ENCODE measurements at places on chromosomes 12 and 14.
A peak's percentile ranks its signal among the peaks of the same experiment; 100 is the strongest.

GRCh38 chr12:32587581-32588495 lies 91.3 kb upstream of the DNM1L start:
- DNase-seq, result no peak

- peak; percentile 93 for DNase-seq
Measured at GRCh38 chr12:55715833-55716581, at the start of gene BLOC1S1. Gene BLOC1S1 (plus strand): TSS chr12:55716046. CDS start chr12:55716052, 6 bp downstream.

GRCh38 chr12:41140117-41140516 lies 48.0 kb upstream of the PDZRN4 start:
- DNase-seq, result no peak

GRCh38 chr12:25745281-25745680 lies 192.2 kb upstream of the LMNTD1 start:
- no peak for DNase-seq

DNA sequence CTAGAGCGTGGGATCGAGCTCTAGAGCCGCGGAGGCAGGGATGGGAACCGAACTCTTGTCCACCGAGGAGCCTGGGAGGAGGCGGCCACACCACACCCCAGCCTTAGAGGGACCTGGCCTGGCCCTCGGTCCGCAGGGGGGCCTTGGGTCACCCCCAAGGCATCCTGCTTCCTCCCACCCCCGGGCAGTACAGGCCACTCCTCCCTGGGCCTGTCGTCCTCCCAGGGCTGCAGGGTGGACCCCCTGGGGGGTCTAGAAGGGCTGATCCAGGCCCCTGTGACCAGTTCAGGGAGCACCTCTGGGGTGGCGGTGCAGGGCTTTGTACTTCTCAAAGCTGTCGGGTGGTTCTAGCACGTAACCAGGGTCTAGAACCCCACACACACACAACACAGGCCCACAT lies 79.1 kb upstream of the FBRSL1 start:
- DNase-seq, result no peak

DNA sequence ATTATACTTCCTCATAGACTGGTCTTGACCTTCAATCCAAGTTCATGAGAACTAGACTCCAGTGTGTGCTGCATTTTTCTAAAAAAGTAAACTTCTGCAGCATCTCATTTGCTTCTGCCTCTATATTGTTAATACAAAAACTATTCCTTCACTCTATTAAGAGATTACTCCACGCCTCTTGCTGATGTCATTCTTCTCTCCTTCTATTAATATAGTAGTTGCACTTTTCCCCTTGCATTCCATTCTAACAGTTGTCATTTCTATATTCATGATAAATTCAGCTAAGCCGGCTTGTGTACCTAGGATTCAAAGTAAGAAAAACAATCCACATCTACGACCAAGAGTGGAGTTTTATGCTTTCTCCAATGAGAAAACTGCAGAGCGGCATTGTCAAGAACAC lies 480.4 kb upstream of the NOVA1 start:
- no peak for DNase-seq

GRCh38 chr12:44217146-44217883 lies 381.4 kb downstream of the TMEM117 start:
- DNase-seq, result no peak

DNA sequence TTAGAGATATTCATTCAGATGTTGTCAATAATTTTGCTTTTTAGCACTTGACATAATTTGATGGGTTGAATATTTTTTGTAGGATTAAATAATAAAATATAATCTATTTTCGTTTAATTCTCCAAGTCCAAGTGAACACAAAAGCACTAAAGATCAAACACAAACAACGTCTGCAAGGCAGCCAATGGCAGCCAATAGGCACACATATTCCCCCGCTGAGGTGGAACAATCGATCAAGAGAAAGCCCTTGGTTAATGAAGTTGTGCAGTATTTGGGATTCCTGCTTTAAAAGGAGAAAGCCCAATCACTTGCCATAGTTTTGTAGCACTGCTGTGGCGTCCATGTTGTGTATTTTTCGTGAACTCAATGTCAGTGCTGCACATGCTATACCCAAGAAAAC lies 1.5 kb downstream of the DHRS7 start:
- DNase-seq, result no peak

DNA sequence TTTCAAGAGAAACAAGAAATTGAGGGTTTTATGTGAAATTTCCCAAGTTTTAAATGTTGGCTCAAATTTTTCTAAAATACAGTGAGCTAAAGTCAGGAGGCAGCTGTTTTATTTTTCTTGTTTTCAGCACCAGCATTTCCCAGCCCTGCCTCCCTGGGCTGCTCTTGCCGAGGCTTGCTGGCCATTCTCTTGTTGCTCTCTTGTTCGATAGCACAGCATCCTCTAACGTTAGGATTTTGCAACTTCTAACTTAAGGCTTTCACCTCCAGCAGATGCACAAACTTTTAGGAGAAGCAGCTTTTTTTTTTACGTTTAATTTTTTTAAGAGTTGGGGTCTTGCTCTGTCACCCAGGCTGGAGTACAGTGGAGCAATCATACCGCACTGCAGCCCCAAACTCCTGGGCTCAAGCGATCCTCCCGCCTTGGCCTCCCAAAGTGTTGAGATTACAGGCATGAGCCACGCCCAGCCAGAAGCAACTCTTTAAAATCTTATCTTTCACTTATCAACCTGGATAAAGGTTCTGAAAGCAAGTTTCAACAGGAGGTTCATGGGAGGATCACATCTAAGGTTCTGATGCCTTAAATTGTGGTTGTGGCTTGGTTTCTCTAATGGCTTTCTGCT lies 40.2 kb downstream of the B4GALNT3 start:
- DNase-seq, result no peak

- peak; percentile 48 for DNase-seq
Measured at GRCh38 chr12:95943330-95943842, at the start of gene AMDHD1. Gene AMDHD1 (plus strand): TSS chr12:95943331. CDS start chr12:95943399, 68 bp downstream.

DNA sequence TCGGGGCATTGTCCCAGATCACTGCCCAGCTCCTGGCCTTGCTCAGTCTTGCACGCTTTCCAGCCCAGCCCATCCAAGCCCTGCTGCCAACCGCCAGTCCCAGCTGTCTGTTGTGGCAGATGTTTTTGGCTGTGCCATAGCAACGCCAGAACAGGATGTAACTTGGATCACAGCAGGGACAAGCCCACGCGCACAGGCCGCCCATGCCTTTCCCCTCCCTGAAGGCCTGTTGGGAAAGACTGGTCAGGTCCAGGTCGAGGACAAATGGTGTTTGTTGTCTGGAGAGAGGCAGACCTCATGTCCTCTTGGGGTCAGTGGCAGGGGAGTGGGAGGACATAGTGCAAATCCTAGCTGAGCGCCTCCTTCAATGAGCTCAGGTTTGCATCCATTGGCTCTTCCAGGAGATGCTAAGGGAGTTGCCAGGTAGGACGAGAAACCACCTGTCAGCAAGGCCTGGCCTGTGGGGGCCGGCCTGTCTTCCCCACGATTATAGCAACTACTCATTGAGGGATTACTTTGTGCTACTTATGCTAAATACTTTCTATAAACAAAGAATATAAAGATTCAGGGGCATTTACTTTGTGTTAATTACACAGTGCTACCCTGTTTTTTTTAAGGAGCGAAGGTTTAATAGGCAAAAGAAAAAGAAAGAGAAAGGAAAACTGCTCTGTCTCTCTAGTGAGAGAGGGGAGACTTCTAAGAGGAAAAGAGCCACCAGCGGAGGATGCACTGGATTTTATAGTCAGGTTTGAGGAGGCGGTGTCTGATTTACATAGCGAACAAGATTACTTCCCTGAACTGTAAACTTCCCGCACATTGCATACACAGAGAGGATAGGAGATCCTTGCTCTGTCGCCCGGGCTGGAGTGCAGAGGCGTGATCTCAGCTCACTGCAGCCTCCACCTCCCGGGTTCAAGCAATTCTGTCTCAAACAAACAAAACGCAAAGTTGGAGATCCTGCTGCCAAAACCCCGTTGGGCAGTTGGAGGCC lies 42.8 kb upstream of the CORO1C start:
- DNase-seq, result no peak

GRCh38 chr12:46556819-46557524 lies 184.4 kb upstream of the SLC38A2 start:
- DNase-seq, result no peak

DNA sequence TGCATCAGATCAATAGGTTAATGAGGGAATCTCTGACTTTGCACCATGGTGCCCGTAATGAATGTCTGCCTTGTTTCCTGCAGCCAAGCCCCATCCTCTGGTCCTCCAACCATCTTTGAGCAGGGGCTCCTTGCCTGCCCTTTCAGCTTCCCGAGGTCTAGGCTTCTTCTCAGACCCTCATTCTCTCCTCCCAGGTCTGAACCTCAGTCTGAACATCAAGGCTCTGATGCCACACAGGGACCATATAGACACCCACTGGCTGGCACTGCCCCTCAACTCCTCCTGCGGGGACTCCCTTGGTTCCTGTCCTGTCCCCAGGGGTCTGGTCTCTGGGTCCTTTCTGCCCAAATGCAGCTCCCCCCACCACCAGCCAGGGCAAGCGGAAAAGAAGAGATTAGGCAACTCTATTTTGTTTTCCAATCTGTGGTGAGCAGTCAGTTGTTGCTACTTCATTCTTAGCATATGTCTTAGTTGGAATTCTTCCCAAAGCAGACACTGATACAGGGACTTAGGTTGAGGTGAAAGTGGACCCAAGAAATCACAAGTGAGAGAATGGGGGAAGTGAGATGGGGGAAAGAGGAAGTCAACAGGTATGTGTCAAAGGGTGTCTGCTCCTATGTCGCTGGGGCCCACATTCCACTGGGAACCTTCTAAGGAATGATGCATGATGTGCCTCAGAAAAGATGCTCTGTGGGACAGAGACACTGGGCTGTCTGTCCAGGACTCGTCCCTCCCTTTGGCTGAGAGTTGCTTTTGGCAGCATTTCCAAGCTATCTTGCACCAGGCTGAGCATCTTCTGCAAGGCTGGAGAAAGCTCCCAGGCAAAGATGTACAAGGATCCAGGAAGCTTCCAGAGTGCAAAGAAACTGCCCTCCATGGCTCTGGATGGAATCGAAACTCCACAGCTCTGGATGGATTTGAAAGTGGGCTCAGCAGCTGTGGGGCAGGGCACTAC lies 1096.5 kb upstream of the TMEM132C start:
- DNase-seq, result no peak

DNA sequence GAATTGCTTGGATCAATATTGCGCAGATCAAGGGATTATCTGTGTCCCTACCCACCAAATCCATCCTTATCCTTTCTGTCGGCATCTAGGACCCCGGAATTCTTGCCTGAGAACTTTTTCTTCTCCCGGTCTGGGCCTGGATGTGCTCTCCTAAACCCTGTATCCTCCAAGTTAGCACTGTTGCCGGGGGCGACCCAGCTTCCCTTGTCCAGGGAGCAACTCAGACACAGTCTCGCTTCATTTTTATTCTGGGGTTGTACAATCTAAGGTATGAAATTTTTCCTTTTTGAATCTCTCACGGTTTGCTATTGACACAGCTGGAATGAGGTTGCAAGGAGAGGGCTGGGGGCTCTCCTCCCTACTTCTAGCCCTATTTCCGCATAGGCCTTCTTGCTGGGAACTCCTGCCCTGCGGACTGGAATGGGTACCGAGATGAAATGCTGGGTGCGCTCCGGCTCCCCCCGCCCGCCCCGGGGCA lies 403 bp upstream of the PNP start:
- no peak for DNase-seq

DNA sequence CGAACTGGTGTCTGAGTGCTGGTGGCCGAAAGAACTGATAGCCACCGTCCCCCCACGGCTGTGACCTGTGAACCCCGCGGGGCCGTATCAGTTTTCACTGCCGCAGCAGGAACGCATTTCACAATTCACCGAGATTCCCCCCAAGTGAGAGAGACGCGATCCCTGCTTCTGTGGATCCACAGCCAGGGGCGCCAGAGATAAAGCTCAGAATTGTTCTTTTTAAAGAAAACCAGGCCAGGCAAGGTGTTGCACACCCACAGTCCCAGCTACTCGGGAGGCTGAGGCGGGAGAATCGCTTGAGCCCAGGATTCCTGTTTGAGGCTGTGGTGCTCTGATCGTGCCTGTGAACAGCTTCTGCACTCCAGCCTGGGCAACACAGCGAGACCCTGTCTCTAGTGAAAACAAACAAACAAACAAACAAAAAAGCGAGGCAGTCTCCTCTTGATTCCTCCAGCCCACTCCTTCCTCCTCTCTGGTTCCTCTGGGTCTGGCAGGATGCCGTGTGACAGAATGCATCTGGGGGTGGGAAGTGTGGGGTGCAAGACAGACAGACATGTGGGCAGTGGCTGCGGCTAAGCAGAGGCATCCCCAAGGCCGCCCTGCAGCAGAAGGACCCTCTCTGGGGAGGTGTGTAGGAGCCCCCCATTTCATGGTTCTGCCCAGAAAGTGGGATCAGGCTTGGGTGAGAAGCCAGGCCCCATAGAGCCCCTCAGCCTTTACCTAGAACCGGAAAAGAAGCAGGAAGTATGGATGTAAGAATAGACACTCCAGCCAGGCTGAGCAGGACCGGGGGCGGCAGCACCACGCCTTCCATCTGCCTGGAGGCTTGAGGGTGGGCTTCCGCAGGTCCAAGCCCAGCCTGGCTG lies 39.2 kb upstream of the PPP1R13B start:
- no peak for DNase-seq

DNA sequence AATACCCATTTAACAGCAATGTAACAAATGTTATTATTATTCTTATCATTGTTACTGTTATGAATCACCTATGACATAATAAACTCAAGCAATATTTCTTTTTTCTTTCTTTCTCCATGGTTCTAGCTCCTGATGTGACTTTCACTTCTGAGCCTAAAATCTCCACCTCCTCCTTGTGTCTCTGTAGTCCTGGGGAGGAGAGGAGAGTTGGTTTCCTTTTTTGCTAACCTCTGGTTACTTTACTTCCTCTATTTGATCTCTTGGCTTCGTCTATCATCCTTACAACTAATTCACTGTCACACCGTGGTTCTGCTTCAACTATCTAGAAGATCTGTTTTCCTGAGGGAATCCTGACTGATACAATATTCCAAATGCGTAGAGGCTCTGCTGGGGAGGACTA lies 456.6 kb downstream of the VRK1 start:
- no peak for DNase-seq

GRCh38 chr12:76717314-76717713 lies 46.6 kb upstream of the ZDHHC17 start:
- DNase-seq, result no peak

DNA sequence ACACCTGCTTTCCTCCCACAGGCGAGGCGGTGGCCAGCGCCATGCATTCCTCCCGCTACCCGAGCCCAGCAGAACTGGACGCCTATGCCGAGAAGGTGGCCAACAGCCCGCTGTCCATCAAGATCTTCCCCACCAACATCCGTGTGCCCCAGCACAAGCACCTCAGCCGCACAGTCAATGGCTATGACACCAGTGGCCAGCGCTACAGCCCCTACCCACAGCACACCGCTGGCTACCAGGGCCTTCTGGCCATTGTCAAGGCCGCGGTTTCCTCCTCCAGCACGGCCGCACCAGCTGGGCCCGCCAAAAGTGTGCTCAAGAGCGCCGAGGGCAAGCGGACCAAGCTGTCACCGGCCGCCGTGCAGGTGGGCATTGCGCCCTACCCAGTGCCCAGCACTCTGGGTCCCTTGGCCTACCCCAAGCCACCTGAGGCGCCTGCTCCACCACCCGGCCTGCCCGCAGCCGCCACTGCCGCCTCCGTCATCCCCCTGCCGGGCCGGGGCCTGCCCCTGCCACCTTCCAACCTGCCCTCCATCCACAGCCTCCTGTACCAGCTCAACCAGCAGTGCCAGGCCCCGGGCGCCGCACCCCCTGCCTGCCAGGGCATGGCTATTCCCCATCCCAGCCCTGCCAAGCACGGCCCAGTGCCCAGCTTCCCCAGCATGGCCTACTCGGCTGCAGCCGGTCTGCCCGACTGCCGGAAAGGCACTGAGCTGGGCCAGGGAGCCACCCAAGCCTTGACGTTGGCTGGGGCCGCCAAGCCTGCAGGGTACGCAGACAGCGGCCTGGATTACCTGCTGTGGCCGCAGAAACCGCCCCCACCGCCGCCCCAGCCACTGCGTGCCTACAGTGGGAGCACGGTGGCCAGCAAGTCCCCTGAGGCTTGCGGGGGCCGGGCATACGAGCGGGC lies 54.6 kb downstream of the FAM222A start:
- no peak for DNase-seq
